ENCODE measurements at places on chromosomes 2 and 18.
A peak's percentile ranks its signal among the peaks of the same experiment; 100 is the strongest.

- DNase-seq, result no peak
Measured at GRCh38 chr2:182597570-182598295, 118.3 kb upstream of the DNAJC10 start.

DNA sequence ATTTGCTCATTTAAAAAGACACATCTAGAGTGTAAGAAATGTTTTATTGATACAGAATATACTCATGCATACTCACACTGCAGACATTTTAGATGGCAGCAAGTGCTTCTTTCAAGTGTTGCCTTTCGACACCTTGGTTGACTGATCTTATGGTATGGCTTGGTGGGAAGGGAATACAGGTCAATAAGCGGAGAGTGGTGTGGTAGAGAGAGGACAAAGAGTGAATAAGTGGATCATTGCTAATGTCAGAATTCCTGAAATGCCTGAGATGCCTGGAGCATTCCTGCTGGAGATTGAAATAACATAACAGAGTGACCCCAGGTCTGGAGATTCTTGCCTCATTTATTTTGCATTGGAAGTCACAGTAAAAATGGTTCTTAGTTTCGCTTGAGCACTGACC, 76.7 kb downstream of the RND3 start:
- DNase-seq, result no peak

- no peak for DNase-seq
Measured at GRCh38 chr2:11540148-11540995, 6.5 kb downstream of the GREB1 start.

GRCh38 chr2:21650569-21650968, 526.8 kb downstream of the TDRD15 start:
- no peak for DNase-seq

DNA sequence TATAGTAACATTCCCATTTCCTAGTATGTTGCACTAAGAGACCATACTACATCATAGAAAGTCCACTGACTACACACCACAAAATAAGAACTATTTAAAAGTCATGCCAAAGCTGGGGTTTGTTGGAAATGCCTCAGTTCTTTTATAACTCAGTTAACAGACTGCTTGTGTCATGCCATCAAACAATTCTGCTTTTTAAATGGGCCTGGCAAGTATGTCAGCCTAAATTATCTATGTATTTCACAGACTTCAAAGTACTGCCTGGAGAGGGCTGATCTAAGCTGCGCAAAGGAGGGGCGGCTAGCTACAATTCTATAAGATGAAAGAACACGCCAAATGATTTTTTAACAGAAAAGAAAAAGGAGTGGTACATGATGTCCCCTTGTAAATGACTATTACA, 49.6 kb downstream of the FARSB start:
- no peak for DNase-seq

DNA sequence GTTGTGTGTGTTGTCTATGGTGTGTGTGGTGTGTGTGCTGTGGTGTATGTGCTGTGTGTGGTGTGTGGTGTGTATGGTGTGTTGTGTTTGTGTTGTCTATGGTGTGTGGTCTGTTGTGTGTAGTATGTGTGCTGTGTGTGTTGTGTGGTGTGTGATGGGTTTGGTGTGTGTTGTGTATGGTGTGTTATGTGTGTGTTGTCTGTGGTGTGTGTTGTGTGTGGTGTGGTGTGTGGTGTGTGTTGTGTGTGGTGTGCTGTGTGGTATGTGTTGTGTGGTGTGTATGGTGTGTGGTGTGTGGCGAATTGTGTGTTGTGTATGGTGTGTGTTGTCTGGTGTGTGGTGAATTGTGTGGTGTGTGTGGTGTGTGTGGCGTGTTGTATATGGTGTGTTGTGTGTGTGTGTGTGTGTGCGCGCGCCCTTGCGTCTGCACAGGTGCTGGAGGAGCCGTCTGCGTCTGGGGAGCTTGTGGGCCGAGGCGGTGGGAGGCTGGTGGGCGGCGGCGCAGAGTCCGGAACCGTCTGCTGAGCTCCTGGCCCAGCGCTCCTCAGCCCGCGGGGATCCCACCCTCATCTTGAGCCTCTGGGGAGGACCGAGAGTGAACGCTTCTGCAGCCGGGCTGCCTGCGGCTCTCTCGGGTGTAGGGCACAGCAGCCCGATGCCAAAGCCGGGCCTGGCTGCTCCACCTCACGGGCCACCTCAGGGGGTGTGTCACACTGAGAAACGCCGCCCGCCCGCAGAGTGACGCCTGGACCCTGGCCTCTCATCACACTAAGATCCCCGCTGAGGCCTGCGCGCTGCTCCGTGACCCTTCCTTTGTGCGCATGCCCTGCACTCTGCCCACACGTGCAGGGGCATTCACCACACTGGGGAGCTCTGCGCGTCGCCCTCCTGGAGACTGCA, 8.8 kb upstream of the ADI1 start:
- DNase-seq, result no peak

DNA sequence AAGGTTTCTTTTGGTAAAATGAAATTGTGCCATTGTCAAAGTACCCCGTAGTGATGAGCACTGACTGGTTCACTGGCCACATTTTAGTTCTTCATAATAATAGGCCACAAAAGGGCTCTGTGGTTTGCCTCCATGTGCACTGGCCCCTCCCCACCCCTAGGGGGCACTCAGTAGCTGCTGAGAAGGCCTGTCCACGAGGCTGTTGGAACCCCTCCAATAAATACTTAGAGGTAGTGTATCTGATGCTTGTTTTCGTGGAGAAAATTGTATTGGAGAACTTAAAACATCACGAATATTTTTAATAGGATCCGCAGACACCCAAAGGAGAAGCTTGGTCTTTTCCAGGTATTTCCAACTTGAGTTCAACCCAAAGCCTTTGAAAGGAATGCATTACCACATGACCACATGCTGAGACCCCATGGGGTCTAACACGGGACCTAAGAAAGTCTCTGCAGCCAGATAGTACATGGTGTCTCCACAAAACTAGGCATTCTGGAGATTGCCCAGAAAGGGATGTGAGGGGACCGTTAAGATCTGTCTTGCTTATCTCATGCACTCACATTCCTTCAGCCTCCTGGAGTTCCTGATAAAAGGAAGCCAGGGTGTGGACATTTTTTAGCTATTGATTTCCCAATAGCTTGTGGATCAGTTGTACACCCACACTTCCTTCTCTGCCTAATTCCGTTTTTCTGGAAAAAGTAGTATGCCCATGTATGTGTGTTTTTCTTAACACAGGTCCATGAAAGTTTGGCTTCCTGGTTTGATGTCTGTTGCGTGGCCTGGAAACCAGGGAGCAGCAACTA, 28.5 kb upstream of the NOSTRIN start:
- DNase-seq, result peak; percentile 14

GRCh38 chr2:31474296-31474695, 59.8 kb upstream of the XDH start:
- DNase-seq, result no peak

DNA sequence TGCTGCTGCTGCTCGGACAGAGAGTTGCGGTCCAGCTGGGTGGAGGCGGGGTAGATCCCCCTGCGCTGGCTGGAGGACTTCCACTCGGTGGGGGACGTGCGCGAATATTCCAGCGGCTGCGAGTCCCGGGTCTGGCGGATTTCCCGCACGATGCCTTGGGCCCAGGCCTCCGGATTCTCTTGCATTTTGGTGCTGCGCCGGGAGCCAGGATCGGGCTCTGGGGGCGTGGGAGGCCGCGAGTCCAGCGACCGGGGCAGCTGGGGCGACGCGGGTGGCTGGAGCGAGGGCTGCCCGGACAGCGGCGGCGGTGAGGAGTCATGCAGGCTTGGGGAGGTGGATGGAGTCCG, 4.8 kb downstream of the NT5C1B start:
- no peak for DNase-seq

DNA sequence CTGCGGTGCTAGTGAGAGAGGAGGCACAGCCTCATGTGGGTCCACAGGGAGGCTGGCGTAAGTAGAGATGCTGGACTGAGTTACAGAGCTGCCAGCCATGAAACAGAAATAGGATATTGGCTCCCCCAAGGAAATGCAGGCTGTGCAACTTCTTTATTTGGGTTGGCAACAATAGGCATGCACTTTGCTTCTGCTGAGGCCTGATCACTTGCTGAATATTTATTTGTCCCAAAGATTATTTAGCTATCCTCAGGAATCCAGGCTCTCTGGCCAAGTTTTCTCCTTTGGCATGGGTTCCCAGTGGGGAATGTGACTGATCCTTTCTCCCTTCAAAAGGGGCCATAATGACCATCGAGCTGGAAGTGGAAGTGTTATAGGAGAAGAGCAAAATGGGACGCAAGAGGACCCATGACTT, 60.0 kb downstream of the MAPK4 start:
- DNase-seq, result no peak

GRCh38 chr18:23350188-23350587, 102.9 kb upstream of the RIOK3 start:
- DNase-seq, result no peak

GRCh38 chr2:67612576-67613042, 215.5 kb downstream of the ETAA1 start:
- DNase-seq, result no peak

- no peak for DNase-seq
Measured at GRCh38 chr2:79714283-79714682, 201.4 kb downstream of the CTNNA2 start.

DNA sequence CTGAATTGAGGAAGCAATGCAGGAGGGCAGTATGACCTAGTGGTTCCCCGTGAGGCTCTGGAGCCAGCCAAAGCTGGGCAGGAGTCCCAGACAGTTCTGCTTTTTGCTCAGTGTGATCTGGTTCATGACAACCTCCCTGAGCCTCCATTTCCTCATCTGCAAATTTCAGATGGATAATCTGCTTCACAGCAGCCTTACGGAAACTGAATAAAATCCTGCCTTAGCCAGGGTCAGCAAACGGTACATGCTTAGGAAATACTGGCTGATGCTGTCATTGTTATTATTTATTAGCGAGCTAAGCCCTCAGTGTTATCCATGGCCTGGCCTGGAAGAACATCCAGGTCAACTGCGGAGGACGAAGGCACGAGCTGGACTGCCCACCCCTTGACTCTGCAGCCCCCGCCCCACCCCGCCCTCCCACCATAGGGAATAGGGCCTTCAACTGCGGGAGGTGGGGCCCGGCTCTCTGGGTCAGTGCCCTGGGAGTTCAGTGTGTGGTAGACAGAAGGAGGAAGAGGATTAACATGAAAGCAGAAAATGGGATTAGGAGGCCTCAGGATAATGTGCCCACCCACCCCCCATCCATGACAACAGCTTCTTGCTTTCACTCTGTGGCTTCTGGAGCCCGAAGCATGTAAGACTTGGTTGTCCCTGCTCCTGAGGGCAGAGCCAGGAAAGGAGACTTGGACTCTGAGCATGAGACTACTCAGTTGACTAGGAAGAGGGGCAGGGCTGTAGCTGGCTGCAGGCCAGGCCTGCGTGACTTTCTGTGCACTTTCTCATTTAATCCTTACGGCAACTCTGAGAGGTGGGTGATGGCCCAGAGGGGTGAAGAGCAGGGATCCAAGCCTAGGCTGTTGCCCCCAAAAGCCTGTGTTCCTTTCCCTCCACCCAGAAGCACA, 13.1 kb downstream of the PKDCC start:
- DNase-seq, result no peak
